AG09319 (cell line): ENCODE measurements at places on chromosomes 2 and 18.

GRCh38 chr2:176814274-176814673 lies 398.3 kb upstream of the HNRNPA3 start:
- no peak for DNase-seq

GRCh38 chr2:239148495-239149200 lies 252.2 kb downstream of the HDAC4 start:
- DNase-seq, result no peak

GRCh38 chr18:59696311-59697235 lies 650 bp downstream of the CCBE1 start:
- no peak for DNase-seq

GRCh38 chr2:220949466-220949865 lies 622.6 kb downstream of the EPHA4 start:
- no peak for DNase-seq

GRCh38 chr18:8688216-8688800 lies 17.0 kb upstream of the MTCL1 start:
- DNase-seq, result no peak

DNA sequence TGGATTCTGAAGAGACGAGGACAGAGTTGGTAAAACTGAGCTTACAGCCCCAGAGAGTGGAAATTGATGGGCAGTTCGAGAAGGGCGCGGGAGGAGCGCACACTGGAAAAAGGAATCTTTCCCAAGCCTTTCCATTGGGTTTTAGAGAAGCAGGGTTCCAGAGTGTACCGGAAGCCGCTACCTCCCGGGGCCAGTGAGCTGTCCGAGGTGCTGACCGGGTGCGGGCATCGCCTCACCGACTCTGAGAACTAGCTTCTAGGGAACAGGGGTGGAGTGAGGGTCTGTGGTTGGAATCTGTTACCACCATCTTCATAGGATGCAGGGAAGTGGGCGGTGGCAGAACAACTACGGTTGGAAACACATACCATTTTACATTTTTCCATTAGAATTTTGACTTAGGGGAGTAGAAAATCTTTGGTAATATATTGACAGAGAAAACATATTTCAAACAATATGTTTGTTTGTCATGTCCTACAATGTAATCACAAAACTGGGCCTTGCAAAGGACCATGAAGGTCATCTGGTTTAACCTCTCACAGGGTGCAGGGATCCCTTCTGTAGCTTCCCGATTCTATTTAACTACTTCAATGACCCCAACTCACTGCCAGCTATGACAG lies 724 bp downstream of the NMS start:
- no peak for DNase-seq

DNA sequence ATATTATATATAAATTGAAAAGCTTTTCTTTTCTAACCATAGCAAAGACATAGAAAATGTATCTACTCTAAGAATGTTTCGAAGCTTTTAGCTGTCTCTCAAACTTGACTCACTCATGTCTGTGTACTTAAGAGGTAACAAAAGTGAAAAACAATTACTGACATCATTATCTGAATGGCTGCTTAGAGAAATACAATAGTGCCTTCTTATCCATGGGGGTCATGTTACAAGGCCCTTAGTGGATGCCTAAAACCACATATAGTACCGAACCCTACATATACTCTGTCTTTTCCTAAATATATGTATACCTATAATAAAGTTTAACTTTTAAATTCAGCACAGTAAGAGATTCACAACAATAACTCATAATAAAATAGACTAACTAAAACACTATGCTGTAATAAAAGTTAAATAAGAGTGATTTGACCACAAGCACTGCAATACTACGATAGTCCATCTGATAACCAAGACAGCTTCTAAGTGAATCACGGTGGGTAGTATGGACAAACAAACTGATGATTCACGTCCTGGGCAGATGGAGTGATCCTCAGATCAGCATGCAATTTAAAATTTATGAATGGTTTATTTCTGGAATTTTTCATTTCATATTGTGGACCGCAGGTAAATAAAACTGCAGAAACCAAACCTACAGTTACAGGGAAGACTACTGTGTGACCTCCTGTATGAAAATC lies 246.2 kb downstream of the XIRP2 start:
- peak; percentile 19 for DNase-seq

GRCh38 chr2:209425471-209426071 lies 1.7 kb downstream of the MAP2 start:
- DNase-seq, result no peak

DNA sequence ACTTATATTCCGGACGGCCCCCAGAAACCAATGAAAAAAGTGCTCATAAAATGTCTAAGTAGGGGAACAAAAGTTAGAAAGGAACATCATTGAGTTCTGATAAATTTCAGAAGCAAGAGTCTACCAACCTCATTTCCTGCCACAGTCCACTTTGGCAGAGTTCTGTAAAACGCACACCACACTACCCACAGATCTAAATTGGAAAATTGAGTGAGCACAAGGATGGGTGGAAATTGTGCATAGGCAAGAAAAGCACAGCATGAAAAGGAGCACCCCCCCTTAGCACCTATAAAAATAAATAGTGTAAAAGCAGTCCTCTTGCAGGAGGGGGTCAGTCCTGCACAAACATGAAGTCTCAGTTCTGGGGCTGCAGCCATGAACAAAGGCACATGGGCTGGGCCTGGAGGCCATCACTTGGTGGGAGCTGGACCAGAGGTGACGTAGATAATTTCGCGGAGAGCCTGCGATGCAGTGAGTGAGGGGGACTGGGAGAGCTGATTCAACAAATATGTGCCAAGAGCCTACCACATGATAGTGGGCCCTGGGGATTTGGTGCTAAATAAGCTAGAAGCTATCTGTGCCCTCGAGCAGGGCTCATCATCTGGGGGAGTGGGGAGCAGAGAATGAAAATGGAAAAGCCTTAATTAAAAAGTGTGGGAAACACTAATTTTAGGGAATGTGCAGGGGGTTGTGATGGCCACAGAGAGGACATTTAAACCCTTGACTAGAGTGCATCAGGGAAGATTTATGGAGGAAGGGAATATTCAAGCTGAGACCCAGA lies 48.9 kb upstream of the SPP2 start:
- DNase-seq, result no peak

DNA sequence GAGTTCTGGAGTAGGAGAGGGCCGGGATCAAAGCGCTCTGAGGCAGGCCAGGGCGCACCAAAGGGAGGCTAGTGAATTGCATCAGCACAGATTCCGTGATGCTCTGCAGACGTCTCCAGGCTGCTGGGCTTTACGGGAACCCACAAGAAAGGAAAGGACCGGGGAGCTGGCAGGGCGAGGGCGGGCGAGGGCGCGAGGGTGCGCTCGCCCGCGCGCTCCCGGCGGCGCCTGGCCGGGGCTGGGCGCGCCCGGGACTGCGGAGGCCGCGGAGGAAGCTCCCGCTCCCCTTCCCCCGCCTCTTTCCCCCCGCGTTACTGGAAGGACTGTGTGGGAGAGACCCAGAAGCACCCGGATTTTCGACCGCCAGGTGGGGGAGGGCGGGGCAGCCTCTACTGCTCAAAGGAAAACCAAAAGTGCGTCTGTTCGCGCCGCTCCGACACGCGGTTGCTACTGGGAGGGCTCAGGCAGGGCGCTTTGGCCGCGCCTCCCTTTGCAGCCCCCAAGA lies 2.4 kb upstream of the FOSL2 start:
- peak; percentile 81 for DNase-seq

- no peak for DNase-seq
Measured at GRCh38 chr2:183951630-183952029, 646.7 kb upstream of the ZNF804A start.

GRCh38 chr2:10202131-10202665 lies 79.7 kb downstream of the RRM2 start:
- no peak for DNase-seq

- no peak for DNase-seq
Measured at GRCh38 chr18:23967321-23968089, 47.0 kb upstream of the TTC39C start.

DNA sequence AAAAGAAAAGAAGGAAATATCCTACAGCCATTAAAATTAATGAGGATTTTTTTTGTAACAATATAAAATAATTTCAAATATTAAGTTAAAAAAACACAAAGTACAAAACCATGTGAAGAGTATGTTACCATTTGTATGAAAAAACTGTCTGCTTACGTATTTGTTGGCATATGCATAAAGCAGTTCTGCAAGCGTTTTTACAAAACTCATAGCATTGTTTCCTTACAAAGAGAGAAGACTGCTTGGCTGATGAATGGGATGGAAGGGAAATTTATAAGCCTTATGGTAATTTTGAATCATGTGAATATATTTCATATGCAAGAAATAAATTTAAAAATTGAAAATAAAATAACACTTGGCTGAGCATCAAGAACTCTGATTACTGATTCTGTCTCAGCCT lies 63.1 kb downstream of the METTL4 start:
- no peak for DNase-seq

DNA sequence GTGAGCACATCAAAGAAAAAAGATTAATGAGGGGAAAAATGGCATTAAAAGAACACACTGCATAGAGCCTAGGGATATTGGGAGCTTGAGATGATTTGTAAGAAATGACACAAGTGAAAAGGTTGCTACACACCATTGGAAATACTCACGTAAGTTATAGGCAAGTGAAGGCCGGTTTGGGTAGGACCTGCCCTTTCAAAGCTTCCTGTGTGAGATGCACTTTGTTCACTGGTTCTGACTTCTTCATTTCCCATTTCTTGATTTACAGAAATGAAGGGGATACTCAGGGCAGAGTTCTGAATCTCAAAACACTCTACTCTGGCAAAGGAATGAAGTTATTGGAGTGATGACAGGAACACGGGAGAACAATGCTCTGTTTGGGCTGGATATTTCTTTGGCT lies at the start of gene IL18RAP:
Gene IL18RAP, plus strand, starts transcription at position 251 of the 400 bp plus-strand sequence. Its CDS starts 118 bp downstream, at position 369.
- DNase-seq, result no peak

- DNase-seq, result no peak
Measured at GRCh38 chr2:112884869-112885505, 26.0 kb upstream of the IL37 start.

DNA sequence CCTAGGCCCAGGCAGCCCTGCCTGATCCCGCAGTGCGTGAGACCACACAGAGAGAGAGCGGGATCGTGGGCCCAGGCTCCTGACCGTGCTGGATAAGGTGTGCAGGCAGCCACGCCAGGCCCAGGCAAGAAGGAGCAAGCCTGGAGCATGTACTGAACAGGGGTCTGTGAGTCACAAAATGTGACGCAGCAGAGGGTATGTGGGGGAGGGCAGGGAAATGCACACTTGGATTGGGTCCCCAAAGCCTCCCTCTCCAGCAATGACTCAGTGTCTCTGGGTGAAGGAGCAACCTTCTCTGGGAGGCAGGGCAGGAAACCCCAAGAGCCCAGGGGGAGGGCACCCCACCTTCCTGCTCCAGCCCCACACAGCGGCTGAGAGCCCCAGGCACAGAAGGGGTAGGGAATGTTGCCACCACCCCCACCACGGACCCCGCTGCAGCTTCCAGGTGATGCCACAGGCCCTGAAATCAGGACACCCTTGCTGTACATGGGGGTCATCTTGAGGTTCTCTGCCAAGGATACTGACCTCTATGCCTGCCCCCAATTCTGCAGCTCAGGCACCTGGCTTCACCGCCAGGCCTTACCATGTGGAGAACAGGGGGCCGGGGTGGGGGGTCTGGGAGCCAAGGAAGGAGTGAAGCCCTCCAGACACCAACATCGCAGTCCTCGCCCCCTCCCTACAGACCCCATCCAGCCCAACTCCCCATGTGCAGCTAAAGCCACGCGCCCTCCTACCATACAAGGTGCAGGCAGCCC lies 1.3 kb upstream of the GPC1 start:
- peak; percentile 73 for DNase-seq

DNA sequence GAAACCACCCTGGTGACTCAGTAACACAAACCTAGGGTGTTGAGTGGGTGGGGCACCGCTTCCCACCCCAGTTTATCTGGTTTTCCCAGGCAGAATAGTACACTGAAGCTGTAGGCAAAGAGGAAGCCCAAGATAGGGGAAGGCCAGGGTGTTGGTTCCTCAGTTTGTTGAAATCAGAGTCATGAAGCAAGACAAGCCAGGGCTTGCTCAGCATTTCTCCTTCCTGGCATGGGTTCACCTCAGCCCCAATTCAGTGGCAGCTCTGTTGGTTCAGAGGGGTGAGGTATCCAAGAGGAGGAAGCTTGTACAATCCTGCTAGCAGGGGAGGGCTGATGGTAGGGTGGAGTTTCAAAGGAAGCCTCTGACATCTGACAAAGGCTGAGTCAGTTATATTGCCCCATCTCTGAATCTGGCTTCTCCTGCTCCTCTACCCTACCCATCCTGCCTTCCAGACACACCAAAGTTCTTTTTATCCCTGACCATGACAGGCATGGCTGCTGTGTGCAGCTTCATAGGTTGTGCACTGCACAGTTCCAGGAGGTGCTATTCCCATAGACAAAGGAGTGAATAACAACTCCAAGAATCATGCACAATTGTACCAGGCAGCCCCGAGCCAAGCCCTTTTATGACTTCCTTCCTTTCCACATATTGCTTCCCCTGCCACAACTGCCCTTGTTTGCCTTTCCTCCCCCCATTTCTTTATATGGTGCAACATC lies 24.9 kb upstream of the RAB10 start:
- DNase-seq, result peak; percentile 57

DNA sequence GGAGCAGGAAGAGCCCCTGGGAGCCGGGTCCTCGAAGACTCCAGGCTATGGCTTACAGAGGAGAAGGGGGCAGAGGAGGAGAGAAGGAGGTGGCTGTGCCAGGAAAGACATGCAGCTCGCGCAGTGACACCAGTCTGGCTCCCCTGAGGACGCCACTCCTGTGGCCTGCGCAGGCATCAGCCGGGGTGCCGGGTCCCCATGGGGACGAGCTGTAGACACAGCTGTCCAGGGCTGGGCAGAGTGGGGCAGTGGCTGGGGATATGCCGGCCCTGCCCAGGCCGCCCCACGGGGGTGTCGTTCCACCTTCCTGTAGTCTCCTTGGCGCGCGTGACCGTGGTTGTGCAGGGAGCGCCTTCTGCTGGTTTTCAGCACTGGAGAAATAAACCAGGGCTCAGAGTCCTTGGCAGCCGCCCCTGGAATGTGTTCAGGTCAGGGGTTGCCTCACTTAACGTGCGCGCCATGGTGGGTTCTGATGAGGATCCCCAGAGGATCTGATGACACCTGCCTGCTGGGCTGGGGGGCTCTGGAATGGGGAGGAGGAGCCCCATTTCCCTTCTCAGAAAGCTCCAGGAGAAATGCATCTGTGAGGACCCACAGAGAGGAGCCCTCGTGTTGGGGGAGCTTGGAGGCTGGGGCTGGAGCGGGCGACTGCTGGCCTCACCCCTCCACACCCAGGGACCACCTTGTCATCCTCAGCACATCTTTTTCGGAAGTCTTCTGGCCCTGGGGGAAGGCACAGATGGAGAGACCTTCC lies 26.7 kb downstream of the RAMP1 start:
- no peak for DNase-seq

DNA sequence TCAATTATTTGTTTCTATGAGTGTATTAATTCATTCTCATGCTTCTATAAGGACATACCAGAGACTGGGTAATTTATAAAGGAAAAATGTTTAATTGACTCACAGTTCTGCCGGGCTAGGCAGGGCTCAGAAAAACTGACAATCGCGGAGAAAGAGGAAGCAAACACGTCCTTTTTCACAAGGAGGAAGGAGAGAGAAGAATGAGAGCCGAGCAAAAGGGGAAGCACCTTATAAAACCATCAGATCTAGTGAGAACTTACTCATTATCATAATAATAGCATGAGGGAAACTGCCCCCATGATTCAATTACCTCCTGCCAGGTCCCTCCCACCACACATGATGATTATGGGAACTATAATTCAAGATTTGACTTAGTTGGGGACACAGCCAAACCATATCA lies 294.0 kb downstream of the DSC3 start:
- DNase-seq, result no peak

GRCh38 chr2:160379399-160379798 lies 114.2 kb downstream of the RBMS1 start:
- DNase-seq, result peak; percentile 94

- DNase-seq, result no peak
Measured at GRCh38 chr2:160703648-160704585, 210.3 kb upstream of the RBMS1 start.

- DNase-seq, result no peak
Measured at GRCh38 chr2:218009231-218009630, 6.4 kb upstream of the TNS1 start.
